ENCODE measurements at places on chromosomes 13 and 19.

- no peak for DNase-seq
Measured at GRCh38 chr13:92994056-92994455, 232.6 kb upstream of the GPC6 start.

DNA sequence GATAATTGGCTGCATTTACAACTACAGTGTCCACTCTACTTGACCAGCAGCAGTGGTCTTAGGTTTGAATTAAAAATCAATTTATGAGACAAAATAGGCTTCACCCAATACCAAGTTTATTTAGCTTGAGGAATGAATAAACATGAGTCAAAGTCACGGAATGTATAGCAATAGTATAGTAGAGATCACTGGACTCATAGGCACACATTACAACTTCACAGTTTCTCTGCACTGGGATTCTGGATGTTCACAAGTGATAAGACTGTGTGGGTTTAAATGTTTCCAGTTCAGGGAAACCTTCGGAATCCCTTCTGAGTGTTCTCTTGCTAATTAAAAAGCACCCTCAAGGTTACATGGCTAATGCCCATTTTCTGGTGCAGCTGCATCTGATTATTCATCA lies 1064.9 kb downstream of the SLITRK5 start:
- DNase-seq = no peak

DNA sequence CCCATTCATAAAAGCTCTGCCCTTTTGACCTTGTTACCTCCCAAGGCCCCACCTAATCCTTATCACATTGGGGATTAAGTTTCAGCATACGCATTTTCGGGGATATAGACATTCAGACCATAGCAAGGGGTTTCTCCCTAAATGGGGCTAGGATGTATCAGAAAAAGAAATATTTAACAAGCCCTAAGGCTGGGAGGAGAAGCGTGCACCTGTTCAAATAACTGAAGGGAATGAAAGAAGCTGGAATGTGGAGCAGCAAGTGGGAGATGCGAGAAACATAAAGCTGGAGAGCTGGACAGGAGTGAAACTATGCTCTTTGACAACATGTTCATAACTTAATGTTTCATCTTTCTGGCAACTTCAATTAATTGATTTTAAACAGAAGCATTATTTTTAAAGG lies 811.8 kb upstream of the GPC6 start:
- no peak for DNase-seq

DNA sequence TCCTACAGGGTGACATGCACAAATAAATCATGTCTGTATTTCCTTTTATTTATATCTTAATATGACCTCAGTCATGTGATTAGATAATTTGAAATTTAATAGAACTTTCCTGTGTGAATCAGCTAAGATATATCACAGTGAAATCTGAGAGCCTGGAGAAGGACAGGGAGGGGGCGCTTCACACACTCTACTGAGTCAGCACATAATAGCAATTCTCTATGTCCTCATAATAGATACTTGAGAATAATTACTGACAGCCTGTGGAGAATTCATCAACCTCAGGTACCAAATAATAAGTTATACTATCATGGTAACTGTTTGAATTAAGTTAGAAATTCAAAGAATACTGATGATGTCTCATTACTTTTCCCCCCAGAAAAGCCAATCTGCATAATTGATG lies 98.0 kb upstream of the SLC10A2 start:
- DNase-seq = no peak

- DNase-seq = no peak
Measured at GRCh38 chr19:45009625-45010255, 8.5 kb downstream of the RELB start.

DNA sequence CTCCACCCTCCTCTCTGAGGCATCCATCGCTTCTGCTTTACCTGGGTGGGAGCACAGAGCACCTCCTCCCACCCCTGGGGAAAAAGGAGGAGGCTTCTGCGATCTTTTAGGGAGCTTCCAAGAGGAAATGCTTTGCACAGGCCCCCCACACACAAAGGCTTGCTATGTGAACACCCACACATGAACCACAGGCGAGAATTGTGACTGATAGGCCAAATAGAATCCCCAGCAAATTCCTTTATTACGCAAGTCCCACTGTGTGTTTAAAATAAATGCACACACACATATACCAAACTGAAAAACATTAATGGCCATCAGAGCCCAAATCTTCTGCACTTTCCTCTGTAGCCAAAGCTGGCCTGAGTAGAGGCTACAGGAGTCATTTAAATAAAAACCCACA lies 50.6 kb downstream of the HSPH1 start:
- DNase-seq = no peak

DNA sequence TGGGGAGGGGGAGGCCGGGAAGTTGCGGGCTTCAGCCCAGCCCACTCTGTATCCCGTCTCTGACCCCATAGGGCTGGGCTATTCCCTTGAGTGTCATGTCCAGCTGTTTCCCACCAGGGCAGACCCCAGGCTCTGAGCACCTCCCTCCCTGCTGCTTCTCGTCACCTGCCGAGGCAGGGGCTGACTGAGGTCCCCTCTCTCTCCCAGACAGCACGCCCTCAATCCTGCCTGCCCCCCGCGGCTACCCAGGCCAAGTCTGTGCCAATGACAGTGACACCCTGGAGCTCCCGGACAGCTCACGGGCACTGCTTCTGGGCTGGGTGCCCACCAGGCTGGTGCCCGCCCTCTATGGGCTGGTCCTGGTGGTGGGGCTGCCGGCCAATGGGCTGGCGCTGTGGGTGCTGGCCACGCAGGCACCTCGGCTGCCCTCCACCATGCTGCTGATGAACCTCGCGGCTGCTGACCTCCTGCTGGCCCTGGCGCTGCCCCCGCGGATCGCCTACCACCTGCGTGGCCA lies 625 bp downstream of the F2RL3 start:
- DNase-seq = no peak

GRCh38 chr19:1487576-1488281 lies 2.4 kb downstream of the PCSK4 start:
- DNase-seq = no peak

GRCh38 chr19:6222884-6223283 lies 56.9 kb downstream of the MLLT1 start:
- DNase-seq = no peak

GRCh38 chr13:34608331-34608730 lies 333.7 kb upstream of the NBEA start:
- DNase-seq = no peak

- no peak for DNase-seq
Measured at GRCh38 chr19:19649580-19649995, 6.1 kb upstream of the GMIP start.

GRCh38 chr13:45932676-45933075 lies 81.1 kb upstream of the SIAH3 start:
- DNase-seq = no peak

GRCh38 chr19:49592486-49593232 lies 1.7 kb downstream of the PRR12 start:
- no peak for DNase-seq

- DNase-seq = no peak
Measured at GRCh38 chr13:51826606-51827005, 18.4 kb downstream of the TMEM272 start.

GRCh38 chr13:70339738-70340137 lies 231.5 kb upstream of the KLHL1 start:
- DNase-seq = peak; percentile 5

GRCh38 chr13:94712812-94713560 lies 641 bp upstream of the SOX21 start:
- DNase-seq = peak; percentile 26

GRCh38 chr13:26185720-26186117 lies 36.4 kb downstream of the RNF6 start:
- DNase-seq = no peak

DNA sequence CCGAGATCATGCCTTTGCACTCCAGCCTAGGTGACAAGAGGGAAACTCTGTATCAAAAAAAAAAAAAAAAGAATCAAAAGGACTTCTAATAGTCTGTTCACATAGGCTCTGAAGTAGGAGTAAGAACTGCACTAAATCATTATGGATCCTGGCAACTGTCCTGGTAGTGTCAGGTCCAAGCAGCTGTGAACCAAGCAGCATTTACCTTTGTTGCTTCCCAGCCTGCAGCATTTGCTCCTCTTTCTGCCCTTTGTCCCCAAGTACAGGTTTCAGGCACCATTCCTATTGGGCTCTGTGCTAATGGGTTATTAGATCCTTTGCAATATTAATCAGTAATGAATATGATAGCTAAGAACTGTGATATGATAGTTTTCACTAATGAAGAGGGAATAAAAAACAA lies 77.4 kb upstream of the NBEA start:
- DNase-seq = no peak

DNA sequence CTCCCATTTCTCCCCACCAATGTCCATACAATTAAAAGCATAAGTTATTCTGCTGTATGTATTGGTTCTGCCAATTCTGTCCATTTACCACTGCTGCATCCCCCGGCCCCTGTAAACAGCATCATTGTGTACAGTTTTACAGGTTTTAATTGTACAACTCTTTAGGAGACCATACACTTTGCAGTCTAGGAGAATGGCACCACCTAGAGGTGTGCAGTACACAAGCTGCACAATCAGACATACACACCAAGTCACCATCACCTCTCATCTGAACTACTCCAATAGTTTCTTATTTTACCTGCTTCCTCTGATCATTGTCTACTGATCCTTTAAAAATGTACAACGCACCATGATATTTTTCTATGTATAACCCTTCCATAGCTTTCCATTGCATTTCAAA lies 855.9 kb upstream of the KLHL1 start:
- DNase-seq = no peak

GRCh38 chr19:49973987-49974386 lies 13.0 kb upstream of the SIGLEC11 start:
- DNase-seq = no peak

DNA sequence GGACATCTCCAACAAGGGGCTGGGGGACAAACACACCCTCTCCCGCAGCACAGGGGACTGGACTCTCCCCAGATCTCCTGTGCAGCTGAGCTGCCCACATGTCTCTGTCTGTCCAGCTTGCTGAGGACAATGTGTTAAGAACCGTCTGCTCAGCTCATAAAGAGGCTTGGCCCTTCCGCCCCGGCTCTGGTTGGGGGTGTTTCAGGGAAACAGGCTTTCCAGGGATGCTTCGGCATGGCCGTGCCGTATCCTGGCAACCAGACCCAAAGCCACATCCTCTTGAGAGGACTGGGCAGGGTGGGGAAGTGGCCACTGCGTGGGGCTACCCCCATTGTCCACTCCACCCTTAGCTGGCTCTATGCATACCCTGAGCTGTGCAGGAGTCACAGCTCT lies 41.1 kb upstream of the CHST8 start:
- DNase-seq = no peak

DNA sequence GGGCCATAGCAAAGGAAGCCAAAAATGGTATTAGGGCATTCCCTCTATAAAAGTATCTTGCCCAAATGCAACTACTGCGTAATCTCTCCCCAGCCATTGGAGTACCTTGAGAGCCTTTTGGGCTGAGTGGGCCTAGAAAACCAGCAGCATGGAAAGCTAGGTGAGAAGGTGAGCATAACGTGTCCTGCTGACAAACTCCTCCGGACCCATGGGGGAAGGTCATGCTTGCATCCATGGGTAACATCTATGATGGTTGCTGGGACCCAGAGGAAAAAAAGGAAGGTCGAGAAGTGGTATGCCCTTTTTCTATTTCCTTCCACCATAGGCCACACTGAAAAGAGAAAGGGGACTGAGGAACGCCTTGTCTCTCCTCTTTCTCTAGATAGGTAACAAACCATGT lies 57.4 kb downstream of the ZNF728 start:
- peak; percentile 1 for DNase-seq

DNA sequence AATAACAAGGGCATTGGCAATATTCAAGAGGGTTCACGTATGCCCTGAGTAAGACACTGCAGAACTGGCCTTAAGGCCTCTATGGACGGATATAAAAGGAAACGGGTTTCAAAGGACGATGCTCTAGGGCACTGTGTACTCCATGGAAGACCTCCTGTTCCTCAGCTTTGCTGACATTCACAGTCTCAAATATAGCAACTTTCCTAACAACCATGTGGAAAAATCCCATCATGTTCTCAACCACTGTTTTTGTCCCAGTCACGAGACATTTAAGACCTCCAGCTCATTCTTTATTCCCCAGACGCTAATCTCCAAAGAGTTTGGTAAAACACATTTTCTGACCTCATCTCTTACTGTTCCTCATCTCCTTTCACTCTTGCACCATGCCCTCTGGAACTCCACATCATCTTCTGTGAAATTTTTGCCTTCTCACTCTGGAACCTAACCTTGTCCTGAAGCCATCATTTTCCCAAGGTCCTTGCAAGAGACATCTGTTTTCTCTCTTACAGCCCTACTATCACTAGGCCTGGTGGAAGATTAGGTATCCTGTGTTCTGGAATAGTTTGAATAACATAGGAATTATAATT lies 37.6 kb downstream of the SPRY2 start:
- no peak for DNase-seq

- DNase-seq = no peak
Measured at GRCh38 chr13:45337395-45337794, 3.6 kb downstream of the TPT1 start.

- no peak for DNase-seq
Measured at GRCh38 chr19:19274146-19274545, 1.0 kb upstream of the TM6SF2 start.

DNA sequence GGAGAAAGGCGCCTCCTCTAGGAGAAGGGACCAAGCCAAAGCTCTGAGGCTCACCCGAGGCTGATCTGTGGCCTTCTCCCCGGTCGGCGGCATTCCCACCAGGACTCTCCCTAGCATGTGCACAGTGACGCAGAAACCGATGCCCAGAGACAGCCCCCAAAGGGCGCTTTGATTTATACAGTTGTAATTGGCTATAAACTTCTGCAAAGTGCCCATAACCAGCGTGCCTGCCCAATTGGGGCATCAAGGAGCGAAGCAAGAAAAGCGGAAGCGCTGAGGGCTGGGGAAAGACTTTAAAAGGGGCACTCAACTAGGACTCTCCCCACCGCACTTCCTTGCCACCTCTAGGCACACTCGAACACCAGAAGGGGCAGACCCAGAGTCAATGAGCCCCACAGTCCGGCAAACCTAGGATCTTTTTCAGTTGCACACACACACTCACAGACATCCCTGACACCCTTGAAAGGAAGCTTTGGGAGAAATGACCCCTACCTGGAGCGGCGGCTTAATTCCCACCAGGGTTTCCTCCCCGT lies 1.8 kb downstream of the CDX2 start:
- no peak for DNase-seq

GRCh38 chr13:97211300-97211699 lies 10.8 kb upstream of the MBNL2 start:
- DNase-seq = no peak

DNA sequence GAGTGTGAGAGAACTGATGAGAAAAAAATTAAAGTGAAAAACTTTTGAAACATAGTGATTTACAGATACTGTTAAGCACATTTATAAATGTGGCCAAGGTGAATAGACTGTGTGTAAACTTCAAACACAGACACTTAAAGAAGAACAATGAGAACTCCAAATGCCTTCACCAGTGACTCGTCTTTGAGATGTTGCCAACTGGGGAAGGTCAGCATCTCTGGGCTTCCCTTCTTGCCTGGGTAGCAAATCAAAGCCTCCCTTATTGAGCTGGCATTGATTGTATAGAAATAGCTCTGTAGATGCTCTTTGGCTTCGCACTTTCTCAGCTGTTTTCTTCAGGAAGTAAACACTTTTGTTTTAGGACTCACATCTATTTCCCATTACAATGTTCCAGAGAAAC lies 177.3 kb upstream of the SGCG start:
- DNase-seq = no peak

DNA sequence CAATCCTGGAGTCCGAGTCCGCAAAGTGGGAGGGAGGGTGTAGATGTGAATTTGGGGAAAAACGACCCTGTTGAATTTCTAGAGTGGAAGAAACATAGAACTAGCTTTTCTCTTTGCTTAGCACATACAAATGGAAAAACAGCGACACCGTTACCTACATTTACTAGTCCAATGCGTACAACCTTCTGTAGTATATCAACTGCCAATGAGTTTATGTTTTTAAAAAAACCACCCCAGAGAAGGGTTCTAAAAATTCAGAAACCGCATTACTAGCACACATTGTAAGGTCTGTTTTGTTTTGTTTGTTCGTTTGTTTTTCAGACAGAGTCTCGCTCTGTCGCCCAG lies 332 bp upstream of the SUPT20H start:
- no peak for DNase-seq

Data from astrocyte of the cerebellum (primary cell).